Activated naive CD4-positive, alpha-beta T cell treated with anti-CD3 and anti-CD28 coated beads for 36 hours (primary cell): ENCODE measurements at places on chromosomes 5 and 9. TPM values are rescaled to one million over a fixed set of nuclear protein-coding genes. Genes with fewer than 3 reads are reported as not detected.

Gene OBP2B
- not detected for total RNA-seq

Gene DDX4
- total RNA-seq, result 0.31 TPM

Gene CDKN2A
- total RNA-seq, result 0.89 TPM

Gene HINT2
- 61.0 TPM for total RNA-seq

Gene RLN2
- total RNA-seq, result 3.4 TPM

Gene KIAA1958
- 6.7 TPM for total RNA-seq

Gene ZFP2
- 0.17 TPM for total RNA-seq

Gene ZNF483
- total RNA-seq, result 2.3 TPM

Gene EPB41L4A
- not detected for total RNA-seq

Gene SPINK13
- not detected for total RNA-seq

Gene SMIM33
- 0.14 TPM for total RNA-seq

DNA sequence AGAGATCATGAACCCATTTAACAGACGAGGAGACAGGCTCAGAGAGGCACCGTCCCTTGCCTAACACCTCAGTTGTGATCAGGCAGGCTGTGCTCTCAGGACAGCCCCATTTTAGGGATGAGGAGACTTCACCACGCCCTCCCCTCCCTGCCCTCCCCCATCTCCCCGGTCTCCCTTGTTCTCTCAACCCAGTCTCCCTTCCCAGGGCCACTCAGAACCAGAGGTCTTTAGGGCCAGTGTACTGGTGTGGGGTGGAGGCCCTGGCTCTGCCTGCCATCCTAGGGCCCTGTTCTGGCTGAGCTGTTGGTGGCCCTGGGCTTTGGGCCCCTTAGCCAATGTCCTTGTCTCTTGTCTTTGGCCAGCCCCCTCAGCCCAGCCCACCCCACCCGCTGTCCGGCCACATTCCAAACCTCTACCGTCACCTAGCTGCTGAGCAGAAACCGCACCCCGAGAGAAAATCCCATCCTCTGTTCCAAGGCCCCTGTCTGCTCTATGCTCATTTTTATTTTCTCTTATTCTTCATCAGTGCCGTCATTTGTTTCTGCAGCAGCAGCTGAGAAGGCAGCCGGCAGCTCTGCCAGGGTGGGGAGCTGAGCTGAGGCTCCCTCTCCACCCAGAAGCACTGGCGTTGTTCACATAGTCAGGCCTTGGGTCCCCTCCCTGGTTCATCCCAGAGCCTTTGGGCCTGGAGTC is 33.9 kb downstream of the OLFML2A start:
- DNase-seq, result no peak

DNA sequence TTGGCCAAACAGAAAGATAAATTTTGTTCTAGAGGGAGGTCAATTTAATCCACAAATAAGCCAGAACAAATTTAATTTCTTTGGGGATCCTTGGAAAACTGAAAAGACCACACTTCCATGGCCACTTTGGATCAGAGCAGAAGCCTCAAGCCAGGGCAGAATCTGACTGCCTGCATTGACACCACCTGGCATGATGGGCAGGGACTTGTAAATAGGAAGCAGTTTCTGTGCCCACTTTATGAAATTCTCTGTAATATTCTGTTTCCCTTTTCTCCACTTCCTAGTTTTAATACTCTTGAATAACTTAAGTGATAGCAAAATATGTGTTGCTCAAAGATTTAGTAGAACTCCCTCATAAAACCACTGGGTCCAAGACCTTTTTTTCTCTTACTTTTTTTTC is 6.7 kb upstream of the TMEM252 start:
- no peak for DNase-seq

GRCh38 chr9:125757834-125758233 is 10.7 kb downstream of the PBX3 start:
- no peak for DNase-seq

GRCh38 chr5:169162407-169162806 is 138.5 kb downstream of the SLIT3 start:
- no peak for DNase-seq

GRCh38 chr9:124718928-124719327 is 52.2 kb downstream of the NR6A1 start:
- DNase-seq, result no peak

- DNase-seq, result no peak
Measured at GRCh38 chr5:20286512-20286911, 298.5 kb upstream of the CDH18 start.

- DNase-seq, result no peak
Measured at GRCh38 chr5:128345247-128345646, 192.8 kb downstream of the FBN2 start.

DNA sequence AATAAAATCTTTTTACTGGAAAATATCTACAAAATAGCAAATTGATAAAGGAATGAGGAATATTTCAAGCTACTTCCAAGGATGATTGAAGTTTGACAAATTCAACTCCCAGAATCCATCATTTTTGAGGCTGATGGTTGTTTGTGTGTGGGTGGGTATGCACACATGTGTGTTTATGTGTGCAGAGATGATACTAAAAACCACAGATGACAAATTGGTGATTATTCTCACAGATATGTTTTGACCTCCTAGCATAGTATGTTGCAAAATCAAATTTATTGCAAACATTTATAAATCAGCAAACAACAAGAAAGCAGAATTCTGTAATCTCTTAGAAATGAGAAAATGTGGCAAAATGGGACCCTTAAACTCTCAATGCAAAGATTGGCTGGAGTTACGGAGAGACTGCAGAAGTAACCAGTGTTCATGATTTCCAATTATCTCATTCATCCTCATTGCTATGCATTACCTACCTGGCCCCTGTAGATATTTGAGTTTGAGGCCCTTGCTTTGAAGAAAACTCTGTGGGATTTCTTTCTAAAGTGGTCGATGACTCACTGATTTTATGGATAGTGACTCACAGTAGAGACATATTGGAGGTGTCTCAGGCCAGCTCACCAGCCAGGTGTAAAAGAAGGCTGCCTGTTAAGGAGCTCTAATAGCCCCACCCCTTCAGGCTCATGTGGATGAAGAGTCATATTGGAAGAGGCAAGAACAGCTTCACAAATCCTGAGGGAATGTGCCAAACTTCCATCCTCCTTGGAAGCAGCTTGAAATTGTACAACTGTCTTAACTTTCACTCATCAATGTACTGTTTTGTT is 44.6 kb upstream of the TMC1 start:
- peak; percentile 67 for DNase-seq

DNA sequence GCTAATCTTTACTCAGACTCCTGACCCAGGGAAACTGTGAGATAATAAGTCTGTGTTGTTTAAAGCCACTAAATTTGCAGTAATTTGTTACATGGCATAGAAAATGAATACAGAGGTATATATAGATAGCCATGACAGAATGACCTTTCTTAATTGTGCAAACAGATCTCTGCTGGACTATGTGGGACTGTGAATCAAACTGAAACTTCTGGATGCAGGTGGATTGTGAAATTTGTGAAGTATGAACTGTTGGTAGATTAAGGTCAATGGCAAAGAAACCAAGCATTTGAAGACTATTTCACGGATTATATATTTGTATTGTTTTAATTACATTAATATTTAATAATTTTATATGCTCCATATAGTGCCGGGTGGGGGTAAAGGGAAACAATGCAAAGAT is 52.2 kb upstream of the GPR151 start:
- DNase-seq, result no peak

GRCh38 chr5:101123363-101123762 is 220.3 kb upstream of the ST8SIA4 start:
- no peak for DNase-seq

DNA sequence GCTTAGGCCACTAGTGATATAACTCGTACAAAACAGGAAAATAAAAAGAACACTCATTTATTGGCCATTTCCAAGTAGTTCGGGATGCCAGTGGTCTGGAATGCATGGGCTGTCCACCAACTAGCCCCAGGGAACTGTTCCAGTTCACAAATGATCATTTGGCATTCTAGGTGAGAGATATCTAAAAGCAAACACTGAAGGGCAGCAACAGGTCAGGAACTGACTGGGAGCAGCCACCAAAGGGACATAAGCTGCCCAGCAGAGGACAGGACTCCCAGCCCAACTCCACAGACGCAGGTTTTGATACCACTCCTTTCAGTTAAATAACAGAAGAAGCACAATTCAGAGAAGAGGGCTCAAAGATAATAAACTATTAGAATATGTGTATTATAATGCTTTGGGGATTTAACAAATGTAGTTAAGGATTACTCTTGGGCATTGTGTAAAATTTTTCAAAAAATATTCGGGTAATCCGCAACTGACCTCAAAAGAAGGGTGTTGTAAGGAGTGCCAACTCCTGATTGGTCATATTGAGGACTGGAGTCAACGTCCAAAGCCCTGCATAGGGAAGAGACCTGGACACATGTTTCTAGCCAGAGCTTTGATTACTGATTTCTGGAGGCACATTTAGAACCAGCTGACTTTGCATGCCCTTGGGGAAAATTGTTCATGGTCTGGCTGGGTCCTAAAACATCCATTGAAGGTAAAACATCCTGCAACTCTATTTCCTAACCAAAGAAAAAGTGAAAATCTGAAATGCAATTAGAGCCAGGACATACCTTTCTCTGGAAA is 320.0 kb downstream of the DNAH5 start:
- no peak for DNase-seq

DNA sequence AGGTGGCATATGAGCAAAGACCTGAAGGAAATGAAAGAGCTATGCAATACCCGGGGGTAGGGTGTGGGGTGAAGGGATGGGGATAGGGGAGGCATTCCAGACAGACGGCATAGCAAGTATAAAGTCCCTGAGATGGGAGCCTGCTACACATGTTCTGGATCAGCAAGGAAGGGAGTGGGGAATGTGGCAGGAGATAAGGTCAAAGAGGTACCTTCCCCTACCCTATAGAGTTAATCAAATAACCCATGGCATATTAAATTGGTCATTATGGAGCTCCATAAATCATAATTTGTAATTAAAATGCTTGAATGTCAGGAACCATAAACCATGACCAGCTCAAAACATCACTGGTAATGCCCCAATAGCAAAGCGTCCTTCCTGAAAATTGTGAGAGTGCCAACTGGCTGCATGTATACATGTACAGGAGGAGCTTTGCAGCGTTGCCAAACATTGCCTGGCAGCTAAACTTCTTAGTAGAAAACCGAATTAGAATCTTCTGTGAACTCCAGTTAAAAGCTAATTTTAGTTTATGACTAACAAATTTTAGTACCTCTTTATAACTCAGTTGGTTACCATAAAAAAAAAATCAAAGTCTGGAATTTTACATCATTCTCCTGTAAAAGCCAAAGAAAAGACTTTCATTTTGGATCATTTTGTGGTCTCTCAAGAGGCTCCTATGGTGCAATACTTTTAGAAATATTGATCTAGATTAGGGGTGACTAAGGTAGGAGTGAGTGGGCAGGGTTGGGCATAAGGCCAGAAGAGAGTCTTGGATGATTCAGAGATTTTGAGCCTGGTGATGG is 4.7 kb downstream of the DNAI1 start:
- peak; percentile 81 for DNase-seq

- no peak for DNase-seq
Measured at GRCh38 chr5:94374336-94374735, 244.1 kb downstream of the KIAA0825 start.

GRCh38 chr5:153655201-153655510 is 164.7 kb downstream of the GRIA1 start:
- DNase-seq, result no peak

DNA sequence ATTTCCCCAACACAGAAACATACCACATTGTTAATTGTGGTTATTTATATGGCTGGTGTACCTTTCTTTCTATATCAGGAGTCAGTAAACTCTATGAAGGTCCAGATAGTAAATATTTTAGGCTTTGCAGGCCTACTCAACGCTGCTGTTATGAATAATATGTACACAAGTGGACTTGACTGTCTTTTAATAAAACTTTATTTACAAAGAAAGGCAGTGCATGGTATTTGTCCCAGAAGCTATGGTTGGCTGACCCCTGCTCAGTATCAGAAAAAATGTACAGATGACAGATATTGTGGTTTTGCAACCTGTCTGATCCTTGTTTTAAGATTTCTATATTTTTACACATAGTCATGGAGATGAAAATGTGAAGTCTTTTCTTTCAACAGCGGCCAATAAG is 5.7 kb downstream of the MTRR start:
- no peak for DNase-seq

DNA sequence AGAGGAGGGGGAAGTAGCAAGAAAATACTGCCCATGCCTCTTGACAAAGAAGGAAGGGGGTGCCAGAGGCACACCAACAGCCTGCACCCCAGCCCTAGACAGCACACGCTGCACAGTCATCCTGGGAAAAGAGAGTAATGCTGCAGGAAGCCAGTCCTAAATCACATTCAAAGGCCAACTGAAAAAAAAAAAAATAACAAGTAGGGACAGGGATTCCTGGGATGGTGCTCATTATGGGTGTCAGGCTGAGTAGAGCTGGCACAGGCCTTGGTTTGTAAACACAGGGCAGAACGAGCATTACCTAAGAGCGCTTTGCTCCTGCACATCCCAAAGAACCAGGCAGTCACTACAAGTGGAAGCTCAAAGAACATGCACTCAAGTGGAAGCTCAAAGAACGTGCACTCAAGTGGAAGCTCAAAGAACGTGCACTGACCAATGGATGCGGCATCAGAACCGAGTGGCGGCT is 7.8 kb downstream of the RAPGEF1 start:
- DNase-seq, result peak; percentile 53

DNA sequence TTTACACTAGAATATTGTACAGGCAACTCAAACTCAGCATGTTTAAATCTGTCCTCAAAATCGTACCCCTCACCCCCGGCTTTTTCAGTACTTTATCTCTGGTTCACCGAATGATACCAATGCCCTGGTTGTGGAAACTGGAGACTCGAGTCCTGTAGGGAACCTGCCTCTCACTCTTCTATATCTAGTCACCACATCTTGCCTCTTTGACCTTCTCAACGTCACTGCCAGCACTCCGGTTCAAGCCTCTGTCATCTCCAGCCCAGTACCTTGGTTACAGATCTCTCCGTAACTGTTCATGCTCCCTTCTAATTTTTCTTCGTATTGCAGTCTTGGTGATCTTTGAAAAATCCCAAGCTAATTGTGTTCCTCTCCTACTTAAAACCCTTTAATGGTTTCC is 6.7 kb downstream of the SLC44A1 start:
- no peak for DNase-seq

- DNase-seq, result peak; percentile 73
Measured at GRCh38 chr5:178461004-178461730, 129.0 kb downstream of the COL23A1 start.

DNA sequence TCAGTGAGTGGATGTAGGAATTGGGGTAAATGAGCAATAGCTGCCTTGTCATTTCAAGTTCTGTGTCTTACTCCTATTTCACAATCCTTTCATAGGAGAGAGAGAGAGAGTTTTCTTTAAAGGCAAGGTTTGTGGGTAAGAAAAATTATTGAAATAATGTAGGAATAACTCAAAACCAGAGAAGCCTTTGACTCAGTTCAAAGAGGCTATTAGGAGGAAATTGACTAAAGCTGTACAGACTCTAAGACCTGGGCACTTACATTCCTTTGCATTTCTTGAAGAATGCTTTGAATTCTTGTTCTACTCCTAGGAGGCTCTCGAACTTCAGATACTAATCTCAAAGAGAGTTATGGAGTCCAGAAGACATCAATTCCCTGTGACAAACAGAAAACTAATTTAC is 257.1 kb downstream of the FBXL7 start:
- no peak for DNase-seq

- no peak for DNase-seq
Measured at GRCh38 chr9:12694013-12694412, 828 bp downstream of the TYRP1 start.
